ENCODE measurements at places on chromosomes 3 and 15. TPM values are rescaled to one million over a fixed set of nuclear protein-coding genes. Genes with fewer than 3 reads are reported as not detected.

GRCh38 chr3:82044930-82045705 is 283.7 kb upstream of the GBE1 start:
- DNase-seq: no peak

GRCh38 chr3:81581966-81582599 is 179.4 kb downstream of the GBE1 start:
- DNase-seq: no peak

The PYGO1 gene
- total RNA-seq: 21.8 TPM

The SPATA12 gene
- 0.16 TPM for total RNA-seq
